ENCODE measurements at places on chromosomes 7 and 10. TPM values are rescaled to one million over a fixed set of nuclear protein-coding genes. Genes with fewer than 3 reads are reported as not detected.

The SAP25 gene
- 0.48 TPM for total RNA-seq

The HABP2 gene
- total RNA-seq, result 0.10 TPM

The ACTL6B gene
- total RNA-seq, result not detected

The INMT gene
- total RNA-seq, result not detected

The HOXA2 gene
- total RNA-seq, result 0.66 TPM

The TBL2 gene
- 51.3 TPM for total RNA-seq

The AS3MT gene
- total RNA-seq, result 3.2 TPM

The NYAP1 gene
- total RNA-seq, result 5.6 TPM

The FAM24B gene
- total RNA-seq, result 13.7 TPM

All from A549 treated with Mapracorat at 1 μM for 4 hours (cell line).